ENCODE measurements at places on chromosomes 5 and 9. TPM values are rescaled to one million over a fixed set of nuclear protein-coding genes. Genes with fewer than 3 reads are reported as not detected.

DNA sequence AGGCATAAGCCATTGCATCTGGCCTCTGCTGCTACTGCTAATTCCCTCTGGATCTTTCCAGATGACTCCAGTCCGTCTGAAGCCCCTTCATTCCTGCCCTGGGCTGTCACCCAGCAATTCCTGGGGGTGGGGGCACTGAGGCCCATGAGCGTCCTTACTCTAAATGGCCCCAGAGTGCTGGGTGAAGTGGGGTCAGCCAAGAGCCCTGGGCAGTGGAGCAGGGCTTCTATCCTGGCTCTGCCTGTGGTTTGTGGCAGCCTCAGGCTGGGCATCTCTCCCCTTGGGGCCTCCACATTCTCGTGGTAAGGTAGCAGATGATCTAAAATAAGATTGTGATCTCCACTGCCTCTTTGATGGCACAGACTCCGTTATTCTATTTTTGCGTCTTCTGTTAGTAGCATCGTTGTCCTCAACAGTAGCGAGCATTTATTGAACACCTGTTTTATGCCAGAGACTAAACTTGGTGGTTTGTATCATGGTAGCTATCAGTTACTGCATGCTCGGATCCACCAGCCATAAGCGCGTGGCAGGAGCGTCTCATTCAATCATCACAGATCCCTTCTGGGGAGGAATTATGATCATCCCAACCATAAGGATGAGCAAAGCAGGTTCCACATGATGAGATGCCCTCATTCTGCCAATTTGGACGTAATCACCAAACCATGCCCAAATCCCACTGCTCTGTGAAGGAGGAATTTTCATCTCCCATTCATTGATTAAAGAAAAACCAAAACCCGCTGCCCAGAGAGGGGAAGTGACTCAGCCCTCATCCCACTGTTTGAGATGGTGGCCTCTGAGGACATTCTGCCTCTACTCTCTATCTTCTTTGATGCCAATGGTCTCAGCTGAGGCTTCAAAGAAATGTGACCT, 21.9 kb upstream of the DUSP1 start:
- DNase-seq, result no peak

GRCh38 chr5:114430532-114430931, 68.7 kb downstream of the KCNN2 start:
- DNase-seq, result no peak

DNA sequence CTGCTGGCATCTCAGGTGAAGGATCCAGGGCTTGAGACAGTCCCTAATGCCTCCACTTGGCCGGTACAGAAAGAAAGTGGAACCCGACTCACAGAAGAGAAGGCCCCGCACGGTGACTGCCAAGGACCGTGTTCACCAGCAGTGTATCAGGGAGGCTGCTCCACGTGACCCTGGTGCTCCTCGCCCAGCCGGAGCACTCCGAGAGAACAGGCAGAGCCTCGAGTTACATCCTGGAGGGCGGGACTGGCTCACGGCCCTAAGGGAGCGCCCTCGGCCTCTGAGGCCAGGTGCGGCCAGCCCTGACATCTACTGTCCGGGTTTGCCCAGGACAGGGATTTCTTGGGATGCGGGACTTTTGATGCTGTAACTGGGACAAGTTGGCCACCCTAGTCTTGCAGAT, 104.0 kb upstream of the SARDH start:
- DNase-seq, result no peak

Gene PRSS3
- total RNA-seq, result not detected

Gene SPINK9
- not detected for total RNA-seq

Gene NRARP
- 13.3 TPM for total RNA-seq
